ENCODE measurements at places on chromosomes 13 and 19.

DNA sequence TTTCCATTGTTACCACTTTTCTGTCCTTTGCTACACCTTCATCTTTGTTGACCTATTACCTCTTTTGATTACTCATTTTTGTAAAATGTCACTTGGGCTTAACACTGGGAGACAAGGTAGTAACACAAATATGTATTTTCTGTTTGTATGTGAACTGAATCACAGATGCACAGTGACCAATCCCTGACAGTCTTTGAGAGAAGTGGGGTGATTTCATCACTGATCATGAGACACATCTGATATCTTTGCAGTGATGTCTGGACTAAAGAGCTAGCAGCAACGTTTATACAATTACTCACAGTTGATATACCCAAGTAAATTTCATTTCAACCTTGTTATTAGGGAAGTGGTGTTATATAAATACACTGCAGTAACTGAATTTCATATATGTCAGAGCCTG is 1397.4 kb upstream of the SPRY2 start:
- DNase-seq, result no peak

DNA sequence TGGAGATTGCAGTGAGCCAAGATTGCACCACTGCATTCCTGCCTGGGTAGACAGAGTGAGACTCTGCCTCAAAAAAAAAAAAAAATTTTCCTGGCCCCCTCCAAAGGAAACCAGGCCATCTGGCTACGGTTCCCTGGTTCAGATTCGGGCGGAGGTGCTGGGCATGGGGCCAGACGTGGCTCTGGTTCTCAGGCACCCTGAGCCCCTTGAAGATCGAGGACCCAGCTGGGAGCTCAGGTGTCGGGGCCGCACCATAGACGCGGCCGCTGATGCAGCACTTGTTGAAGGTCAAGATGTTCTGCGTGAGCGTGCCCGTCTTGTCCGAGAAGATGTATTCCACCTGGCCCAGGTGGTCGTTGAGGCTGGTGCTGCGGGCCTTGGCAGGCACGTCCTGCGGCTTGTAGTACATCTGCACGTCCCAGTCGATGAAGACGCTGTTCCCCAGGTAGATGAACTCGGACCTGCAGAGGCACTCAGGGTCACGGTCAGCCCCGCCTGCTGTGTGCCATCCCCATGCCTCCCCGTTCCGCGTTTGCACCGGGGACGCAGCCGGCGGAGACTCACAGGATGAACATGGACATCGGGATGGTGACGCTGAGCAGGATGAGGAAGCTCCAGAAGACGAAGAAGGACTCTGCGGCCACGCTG is 12.3 kb downstream of the ATP8B3 start:
- DNase-seq, result no peak

DNA sequence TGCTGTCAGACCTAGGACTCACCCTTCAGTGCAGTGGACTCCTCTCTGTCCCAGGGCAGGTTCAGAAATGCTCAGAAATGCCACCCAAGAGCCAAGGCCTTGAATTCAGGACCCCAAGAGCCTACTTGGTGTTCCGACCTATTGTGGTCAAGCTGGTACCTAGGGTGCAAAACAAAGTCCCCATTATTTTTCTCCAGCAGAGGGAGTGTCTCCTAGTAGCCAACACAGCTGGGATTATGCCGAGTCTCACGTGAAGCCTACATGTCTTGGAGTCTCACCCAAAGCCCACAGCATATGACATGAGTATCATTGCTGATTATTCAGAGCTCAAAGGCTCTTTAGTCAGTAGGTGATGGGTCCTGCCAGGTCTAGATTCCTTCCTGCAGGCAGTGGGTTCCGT is 671.1 kb upstream of the SPRY2 start:
- DNase-seq, result no peak

DNA sequence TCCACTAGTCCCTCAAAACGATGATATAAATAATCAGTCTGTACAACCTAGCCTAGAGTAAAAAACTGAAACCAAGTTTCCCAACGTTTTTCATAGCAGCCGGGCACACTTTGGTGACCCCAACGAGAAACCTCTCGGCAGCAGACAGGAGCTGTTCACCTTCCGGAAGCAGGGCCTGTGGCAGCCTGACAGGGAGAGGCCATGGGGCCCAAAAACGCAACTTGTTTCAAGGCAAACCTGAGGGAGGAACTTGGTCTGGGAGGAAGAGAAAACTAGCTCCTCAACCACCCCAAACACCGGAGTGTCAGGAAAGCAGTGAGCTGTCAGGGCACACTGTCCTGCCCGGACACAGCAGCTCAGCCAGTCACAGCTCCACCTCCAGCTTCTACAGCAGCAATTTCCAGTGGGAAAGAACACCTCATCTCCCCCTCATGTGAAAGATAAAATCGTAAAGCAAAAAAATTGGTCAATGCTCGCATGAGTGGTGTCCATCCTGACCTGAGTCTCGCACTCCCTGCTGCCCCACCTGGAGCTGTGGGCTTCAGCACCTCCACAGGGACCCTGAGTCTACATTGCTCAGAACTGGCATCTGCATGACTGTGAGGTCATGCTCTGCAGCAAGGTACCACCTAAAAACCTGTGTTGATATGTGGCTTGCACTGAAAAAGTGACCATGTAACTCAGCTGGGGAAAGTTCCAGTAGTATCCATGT is 40.6 kb upstream of the LATS2 start:
- DNase-seq, result no peak

DNA sequence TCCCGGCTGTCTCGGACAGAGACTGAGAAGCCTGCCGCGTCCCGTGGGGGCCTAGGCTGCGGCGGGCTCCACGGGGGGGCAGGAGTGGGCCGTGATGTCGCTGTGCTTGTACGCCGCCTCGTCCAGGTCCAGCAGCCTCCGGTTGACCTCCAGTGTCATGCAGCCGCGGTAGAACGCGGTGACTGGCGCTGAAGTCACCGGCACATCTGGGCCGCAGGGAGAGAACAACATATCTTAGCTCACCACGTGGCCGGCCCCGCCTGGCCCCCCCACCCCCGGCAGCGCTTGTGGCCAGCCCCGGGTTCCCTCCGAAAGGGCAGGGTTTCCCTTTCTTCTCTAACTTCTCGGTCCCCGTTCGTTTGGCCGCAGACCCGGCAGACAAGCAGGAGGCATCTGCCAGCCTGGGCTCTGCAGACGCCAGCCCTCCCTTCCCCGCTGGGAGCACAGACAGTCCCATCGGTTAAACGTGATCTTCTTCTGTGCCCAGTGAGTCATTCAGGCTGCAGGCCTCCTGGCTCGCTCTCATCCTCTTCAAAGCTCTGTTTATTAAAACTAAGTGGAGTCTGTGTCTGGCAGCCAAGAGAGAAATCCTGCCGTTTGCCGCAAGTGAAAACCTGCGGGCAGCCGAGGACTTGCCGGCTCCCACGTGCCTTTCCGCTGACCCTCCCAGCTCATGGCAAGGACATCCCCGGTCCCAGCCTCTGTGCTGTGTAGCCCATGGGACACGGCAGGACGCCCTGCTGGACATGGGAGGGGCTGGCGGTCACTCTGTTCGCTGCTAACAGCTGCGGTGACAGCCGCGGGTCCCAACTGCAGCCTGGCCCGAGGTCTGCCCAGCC is 42.8 kb downstream of the GAS6 start:
- DNase-seq, result no peak

DNA sequence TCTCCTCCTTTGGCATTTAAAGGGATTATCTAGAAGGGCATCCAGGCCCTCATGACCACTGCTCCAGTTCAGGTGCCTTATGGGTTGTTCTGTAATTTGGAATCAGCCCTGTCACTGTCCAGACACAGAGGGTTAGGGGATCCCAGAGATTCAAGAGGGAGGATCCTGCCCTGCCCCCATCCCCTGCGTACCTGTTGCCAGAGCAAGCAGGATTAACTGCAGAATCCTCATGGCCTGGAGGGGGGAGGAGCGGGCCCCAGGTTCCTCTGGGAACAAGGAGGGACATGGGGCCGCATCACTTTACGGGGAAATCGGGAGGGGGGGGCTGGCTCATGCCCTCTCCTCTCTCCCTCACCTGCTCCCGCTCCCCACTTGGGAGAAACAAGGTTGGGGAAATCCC is 1.0 kb downstream of the KLK11 start:
- no peak for DNase-seq

GRCh38 chr19:41997851-41998229 is 3.8 kb upstream of the ATP1A3 start:
- DNase-seq, result no peak

- DNase-seq, result no peak
Measured at GRCh38 chr13:26024558-26024957, 27.3 kb downstream of the SHISA2 start.

DNA sequence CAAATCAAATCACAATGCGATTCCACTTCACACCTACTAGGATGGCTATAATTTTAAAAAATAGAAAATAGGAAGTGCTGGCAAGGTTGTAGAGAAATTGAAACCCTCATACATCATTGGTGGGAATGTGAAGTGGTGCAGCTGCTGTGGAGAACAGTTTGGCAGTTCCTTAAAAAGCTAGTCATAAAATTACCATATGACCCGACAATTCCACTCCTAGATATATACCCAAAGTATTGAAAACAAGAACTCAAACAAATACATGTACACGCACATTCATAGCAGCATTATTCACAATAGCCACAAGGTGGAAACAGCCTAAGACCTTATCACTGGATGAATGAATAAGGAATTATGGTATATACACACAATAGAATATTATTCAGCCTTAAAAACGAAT is 12.0 kb downstream of the HMGB1 start:
- no peak for DNase-seq

DNA sequence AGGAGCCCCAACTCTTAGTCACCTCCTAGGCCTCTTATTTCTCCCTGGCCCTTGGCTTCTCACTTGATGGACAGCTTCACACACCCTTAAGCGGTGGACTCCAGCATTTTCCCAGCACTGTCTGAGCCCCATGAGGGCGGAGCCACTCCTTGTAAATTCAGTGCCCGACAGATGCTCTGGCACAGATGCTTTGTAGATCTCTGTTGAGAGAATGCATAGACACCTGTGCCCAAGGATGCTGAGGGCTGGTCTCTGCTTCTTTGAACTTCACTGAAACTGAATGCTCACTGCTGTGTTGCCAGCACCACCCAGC is 3.3 kb downstream of the SYCN start:
- no peak for DNase-seq

DNA sequence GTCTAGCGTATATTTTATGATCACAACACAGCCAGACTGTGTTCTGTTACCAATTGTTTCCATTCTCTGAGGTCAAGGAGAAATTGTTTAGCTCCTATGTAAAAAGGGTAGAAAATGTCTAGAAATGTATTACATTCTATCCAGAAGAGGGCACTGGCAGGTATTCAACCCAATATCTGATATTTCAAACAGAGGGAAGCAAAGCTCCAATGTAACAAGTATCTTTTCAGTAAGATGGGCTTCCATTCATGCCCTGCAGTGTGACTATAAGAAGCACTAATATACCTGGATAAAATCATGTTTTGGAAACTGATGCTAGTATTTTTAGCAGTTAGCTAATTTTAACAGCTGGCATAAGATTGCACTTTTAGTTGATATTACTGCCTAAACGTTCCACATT is 312.7 kb downstream of the FGF14 start:
- no peak for DNase-seq
